Panc1 (cell line): ENCODE measurements at places on chromosomes 5 and 9.
A peak's percentile ranks its signal among the peaks of the same experiment; 100 is the strongest.

GRCh38 chr5:15183520-15183919 lies 311.9 kb upstream of the ANKH start:
- no peak for DNase-seq

- no peak for DNase-seq
Observed at GRCh38 chr5:94711785-94712184, 93.3 kb downstream of the SLF1 start.

DNA sequence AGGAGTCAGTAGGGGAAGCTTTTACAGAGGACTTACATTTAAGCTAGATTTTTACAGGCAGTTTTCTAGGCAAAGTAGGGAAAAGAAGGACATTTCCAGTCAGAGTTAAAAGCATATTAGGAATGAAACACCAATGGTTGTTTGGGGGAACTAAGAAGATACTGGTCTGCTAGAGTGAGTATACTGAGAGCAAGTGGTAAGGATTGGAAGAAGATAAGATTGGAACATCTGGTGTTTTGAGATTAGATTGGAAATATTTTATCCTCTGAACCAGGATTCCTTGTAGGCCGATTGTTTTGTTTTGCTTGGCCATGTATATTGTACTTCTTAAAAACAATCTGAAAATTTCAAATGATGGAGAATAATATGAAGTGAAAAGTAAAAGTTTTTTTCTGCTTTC lies 7.7 kb downstream of the FBXO38 start:
- DNase-seq, result no peak

- no peak for DNase-seq
Observed at GRCh38 chr5:96716716-96717115, 54.5 kb downstream of the CAST start.

- DNase-seq, result no peak
Observed at GRCh38 chr9:5336688-5337087, 3.0 kb downstream of the RLN1 start.

DNA sequence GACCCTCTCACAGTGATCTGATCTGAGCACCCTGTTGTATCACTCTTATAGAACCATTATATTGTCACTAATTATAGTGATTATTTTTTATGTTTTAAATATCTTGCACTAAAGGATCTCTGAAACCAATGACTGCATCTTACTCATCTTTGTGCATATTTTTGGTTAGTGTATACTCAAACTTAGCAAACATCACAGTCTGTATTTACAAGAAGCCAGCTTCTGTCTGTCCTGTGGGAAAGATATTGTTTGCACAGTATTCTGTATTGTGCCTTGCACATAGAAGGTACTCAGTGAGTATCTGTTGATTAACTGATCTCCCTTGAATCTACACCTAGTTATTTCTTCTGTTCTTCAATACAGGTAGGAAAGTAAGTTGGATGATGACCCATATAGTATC lies 131.5 kb downstream of the PAM start:
- DNase-seq, result no peak

DNA sequence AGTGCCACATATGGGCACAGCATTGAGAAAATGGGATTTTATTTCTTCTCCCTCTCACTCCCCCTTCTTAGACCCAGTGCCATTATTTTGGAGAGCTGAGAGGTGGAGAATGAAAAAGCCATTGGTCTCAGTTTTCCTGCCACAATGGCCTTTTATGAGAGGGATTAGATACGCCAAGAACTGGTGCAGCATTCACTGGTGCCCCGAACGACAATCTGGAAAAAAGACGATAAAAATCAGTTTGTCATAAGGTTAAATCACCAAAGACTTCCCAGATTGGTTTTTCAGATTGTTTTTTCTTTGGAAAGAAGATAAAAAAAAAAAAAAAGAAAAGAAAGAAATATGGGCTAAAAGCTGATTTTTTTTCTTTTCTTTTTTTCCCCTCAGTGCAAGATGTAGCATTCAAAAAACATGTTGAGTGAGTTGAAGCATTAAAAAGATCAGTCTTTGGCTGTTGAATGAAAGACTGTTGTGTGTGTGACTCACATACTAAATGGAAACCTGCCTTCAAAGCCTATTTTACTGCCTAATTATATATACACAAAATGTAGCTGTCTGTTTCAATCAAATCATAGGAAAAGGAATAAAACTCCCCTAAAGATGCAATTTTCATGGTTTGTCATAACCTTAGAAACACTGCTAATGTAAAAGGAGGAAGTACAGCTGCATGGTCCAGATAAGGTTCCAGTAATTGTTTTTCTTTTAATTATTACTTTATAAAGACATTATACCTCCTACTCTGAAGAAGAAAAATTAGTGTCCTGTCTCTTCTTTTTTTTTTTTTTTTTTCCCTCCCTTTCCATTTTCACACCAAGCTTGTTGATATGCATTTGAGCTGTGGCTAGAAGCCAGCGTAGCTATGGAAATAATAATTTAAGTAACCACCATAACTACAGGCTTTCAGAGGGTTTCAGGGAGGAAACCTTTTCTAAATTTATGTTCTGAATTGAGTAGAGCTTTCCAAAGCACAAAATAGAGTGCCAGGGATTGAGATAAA lies 27.2 kb upstream of the ZNF608 start:
- DNase-seq, result no peak

DNA sequence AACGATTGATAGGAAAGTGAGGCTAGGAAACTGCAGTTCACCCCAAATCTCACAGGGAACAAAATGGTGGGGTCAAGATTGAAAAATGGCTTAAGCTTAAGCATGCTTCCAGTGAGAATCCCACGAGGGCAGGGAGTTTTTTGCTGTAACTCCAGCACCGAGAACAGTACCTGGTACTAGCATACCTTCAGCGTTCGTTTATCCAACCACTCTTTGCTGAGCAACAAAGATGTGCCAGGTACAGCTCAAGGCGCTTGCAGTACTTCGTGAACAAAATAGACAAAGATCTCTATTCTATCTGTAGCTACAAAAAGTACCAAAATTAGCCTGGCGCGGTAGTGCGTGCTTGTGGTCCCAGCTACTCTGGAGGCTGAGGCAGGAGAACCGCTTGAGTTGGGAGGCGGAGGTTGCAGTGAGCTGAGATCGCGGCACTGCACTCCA lies 778 bp upstream of the PPP6C start:
- no peak for DNase-seq

DNA sequence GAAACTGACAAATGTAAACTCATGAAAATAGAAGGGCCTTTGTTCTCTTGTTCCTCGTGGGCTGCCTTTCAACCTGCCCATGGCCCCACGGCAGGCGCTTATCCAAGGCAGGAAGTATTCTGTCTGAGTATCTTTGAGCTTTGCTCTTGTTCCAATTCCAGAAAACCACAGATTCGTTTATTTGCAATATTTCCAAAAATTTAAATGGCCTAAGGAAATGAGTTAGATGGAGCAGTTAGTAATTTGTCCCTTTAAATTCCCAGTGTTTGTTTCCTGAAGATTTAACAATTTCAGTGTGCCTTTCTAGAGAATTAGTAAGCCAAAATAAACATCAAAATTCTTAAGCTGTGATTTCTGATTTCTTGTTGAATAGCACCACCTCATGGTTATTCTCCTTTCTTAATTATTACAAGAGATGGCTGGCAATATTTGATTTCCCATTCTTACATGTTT lies 299.4 kb upstream of the RASA1 start:
- DNase-seq, result peak; percentile 38

- no peak for DNase-seq
Observed at GRCh38 chr5:127392762-127393161, 102.2 kb downstream of the MEGF10 start.

DNA sequence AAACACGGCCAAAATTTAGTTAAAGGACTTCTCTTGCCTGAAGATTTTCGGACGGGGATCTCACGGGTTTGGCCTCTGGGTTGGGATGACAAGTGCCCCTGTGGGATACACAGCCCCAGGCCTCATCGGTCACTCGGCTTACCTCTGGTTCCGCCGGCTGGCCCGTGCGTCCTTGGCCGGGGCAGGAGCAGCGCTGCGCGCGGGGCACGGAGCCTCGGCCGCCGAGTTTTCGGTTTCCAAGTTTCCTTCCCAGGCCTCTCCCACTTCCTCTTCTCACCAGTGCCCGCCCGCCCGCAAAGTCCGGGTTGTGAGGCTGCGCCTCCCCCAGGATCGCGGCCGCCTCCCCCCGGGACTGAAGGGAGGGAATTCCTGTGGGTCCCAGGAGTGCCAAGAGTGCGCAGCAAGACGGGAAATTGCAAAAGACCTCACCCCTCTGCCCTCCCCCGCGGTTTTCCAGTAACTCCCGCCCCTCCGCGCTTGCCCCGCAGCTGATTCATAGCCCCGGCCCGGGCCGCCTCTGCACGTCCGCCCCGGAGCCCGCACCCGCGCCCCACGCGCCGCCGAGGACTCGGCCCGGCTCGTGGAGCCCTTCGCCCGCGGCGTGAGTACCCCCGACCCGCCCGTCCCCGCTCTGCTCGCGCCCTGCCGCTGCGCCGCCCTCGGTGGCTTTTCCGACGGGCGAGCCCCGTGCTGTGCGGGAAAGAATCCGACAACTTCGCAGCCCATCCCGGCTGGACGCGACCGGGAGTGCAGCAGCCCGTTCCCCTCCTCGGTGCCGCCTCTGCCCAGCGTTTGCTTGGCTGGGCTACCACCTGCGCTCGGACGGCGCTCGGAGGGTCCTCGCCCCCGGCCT lies at the start of gene OSMR:
Gene OSMR, plus strand, starts transcription at position 487 of the 853 bp plus-strand sequence. CDS start 23,033 bp downstream, outside the sequence.
- DNase-seq, result peak; percentile 90

- no peak for DNase-seq
Observed at GRCh38 chr5:157870837-157871834, 12.2 kb upstream of the CLINT1 start.

DNA sequence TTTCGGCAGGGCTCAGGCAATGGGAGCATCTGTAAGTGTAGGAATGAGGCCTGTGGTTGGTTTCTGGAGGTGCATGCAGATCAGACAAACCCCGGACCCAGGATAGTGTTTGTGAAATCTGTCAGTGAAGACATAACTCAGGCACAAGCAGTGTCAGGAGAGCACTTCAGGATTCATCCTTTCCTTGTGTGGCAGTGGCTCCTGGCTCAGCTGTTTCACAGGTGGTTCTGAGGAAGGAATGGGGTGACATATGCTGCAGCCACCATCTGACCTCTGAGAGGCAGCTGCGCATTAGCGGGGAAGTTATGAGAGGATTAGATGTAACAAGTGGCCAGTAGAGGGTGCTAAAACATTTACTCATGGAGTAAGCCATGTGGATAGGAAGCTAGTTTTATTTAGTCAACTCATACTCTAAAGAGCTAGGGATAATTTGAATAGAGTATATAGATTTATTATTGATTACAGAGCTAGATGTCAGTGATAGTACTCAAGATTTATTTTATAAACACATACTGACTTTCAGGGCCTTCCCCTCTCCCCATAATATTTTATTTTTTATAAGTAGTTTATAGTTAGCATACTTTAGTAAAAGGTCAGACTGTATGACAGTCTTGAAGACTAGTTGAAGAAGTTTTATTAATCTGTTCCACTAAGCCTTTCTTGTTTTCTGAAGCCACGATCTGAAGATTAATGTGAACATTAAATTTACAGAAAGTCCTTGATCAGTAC lies 28.4 kb downstream of the NNT start:
- peak; percentile 25 for DNase-seq

- no peak for DNase-seq
Observed at GRCh38 chr5:150582241-150583109, 58.0 kb upstream of the SYNPO start.

DNA sequence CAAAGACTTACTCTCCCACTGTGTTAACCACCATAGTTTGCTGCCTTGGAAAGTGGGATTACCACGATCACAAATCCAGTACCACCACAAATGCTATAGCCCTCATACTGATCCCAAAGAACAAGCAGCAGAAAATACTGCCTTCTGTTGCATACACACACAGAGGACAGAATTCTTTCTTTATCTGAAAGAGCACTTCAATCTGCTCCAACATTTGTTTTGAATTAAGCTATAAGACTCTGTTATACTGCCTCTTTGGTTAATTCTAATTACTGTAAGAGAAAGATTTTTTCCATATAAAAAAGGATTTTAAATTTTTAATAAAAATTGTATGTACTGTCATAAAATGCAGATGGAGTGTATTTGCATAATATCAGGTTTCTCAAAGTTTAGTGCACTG lies 69.8 kb downstream of the YIPF5 start:
- DNase-seq, result no peak
